ENCODE measurements at places on chromosomes 3 and 15.

GRCh38 chr3:194185221-194185620 lies 49.3 kb downstream of the HES1 start:
- no peak for DNase-seq

- DNase-seq, result no peak
Observed at GRCh38 chr15:57495041-57495440, 96.7 kb upstream of the MYZAP start.

- no peak for DNase-seq
Observed at GRCh38 chr3:144053121-144053520, 81.5 kb downstream of the DIPK2A start.

DNA sequence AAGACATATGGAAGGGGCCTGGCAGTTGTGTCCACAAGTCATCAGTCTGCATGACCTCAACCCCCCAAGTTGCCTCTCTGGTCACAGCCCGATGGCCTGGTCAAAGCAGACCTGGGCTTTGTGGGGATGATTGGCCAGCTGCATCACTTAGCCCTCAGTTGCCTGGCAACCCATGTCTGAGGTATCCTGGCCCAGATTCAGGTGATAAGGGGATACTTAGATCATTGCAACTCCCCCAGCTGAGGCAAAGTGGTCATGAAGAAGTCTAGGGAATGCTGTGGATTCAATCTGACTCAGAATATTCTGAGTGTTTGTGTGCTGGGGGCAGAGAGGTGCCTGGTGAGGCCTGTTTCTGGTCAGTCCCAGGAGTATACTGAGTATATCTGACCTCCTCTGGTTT lies 5.0 kb downstream of the GPR156 start:
- no peak for DNase-seq

DNA sequence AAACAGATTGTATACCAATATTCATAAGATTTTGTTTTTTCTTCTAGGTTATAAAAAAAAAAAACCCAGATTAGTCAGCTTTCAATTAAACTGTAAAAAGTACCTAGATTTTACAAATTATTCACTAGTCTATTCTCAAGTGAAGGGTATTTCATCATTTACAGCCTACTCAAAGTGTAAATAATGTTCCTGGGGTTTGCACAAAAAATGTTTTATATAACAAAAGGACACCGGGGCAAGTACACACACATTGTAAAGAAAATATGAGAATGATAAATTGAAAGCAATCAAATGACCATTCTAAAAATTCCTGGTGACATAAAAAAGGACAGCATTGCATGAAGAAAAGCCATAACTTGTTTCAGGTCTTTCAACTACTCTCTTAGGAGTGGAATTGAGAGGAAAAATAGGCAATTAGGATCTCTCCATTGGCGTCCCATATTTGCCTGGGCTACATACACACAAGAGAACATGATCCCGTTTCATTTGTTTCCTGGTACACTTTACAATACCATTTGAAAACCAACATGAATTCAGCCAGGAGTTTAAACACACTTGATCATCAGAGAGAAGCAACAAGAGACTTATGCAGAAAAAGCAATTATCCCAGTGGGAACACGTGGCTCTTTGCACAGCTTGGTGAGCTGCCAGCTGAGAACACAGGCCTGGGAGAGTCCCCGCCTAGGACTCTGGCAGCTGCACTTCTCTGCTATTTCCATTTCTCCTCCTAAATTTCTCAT lies 1039.2 kb downstream of the ROBO1 start:
- no peak for DNase-seq

DNA sequence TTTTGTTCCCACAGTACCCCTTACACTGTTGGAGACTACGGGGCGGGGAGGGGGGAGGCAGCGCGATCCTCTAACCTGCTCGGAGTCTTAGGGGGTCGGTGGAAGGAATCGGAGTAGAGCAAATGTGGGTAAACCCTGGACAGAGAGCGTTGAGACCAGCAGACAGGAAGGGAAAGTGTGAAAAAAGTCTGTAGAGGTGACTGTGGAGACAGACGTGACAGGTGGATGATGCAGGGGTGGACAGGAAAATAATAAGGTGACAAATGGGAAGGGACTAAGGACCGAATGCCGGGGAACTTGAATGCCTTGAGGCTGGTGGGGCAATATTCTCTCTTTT lies 424 bp downstream of the EAF2 start:
- no peak for DNase-seq

DNA sequence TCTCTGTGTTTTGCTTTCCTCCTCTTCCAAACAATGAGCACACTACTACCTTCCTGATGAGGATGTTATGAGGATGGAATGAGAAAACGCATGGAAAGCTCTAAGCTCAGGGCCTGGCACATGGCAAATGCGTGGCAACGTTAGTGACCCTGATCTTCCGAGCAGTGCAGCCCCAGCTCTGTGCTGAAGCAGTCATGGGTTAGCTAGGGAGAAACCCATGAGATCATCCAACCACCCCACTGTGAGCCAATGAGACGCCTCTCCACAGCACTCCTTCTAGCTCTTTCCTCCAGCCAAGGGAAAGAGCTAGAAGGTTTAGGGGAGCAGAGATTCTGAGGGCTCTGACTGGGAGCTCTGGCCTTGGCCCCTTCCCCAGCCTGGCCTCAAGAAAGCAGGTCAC lies 4.5 kb downstream of the CPN2 start:
- no peak for DNase-seq

DNA sequence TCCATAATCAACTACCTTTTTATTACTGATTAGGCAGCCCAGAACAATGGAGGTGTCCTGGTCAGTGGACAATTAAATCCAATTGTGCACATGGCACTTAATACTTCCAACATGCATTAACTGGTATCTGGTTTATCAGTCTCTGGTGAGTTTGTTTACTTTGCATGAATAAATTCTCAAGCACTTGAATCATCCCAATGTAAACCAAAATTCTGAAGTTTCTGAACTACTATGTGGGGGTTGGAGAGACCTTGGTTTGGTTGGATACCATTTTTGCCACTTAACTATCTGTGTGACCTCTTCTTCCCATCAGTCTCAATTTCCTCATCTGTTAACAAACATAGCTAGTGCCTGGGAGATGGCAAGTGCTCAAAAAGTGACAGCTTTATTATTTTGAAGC lies 70.5 kb upstream of the MAP4 start:
- no peak for DNase-seq

DNA sequence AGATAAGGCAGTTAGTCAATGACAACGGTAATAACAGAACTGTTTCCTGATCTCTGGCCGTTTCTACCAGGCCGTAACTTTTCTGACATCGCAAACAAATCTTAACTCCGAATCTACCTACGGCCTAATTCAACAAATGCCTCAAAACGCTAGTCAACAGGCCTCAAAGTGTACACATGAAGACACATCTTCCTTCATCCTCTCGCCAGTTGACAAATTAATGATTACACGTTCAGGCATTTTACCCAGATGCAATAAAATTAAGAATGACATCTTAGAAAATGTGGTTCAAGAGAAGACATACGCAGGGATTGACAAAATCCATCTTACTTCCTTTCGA lies 1.5 kb downstream of the SFMBT1 start:
- no peak for DNase-seq

DNA sequence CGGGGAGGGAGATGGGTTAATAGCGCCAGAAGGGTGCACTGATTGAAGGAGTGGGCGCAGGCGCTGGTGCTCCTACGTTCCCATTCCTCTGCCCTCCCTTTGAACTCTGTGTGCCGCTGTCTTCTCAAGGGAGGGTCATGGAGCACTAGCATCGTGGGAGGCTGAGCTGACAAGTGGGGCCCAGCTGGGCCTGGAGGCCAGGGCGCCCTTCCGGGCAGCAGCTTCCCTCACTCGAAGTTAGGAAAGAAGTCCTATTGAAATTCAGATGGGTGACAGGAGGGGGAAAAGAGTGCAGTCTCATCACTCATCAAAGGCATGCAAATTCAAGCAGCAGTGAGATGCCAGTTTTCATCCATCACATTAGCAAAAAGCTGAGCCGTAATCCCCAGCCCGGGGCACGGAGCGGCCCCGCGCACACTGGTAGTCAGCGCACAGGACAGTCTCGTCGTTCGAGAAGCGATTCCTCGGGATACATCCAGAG lies 128.2 kb downstream of the LRRK1 start:
- DNase-seq, result no peak

GRCh38 chr3:14452740-14453710 lies 50.6 kb downstream of the SLC6A6 start:
- DNase-seq, result no peak

GRCh38 chr15:31591908-31592307 lies 265.3 kb downstream of the KLF13 start:
- DNase-seq, result no peak

GRCh38 chr3:87541723-87542122 lies 265.3 kb upstream of the POU1F1 start:
- DNase-seq, result no peak

- no peak for DNase-seq
Observed at GRCh38 chr3:156102267-156102931, 18.0 kb upstream of the KCNAB1 start.

DNA sequence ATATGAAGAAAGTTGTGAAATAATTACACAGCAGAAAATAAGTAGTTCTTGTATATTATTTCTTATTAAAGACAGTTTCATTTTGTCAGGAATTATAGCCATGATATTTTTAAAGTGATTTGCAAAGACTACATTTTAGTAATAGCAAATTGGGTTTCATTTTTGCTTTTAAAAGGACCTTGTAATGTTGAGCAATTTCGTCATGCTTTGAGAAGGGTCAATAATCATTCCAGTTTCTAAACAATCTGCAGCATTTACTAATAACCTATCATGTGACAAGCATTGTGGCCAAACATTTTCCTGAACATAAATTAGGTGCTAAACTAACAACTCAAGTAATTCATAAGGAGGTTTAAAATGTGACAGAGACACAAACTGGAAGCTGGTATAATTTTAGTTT lies 214.4 kb upstream of the CBLB start:
- DNase-seq, result no peak

DNA sequence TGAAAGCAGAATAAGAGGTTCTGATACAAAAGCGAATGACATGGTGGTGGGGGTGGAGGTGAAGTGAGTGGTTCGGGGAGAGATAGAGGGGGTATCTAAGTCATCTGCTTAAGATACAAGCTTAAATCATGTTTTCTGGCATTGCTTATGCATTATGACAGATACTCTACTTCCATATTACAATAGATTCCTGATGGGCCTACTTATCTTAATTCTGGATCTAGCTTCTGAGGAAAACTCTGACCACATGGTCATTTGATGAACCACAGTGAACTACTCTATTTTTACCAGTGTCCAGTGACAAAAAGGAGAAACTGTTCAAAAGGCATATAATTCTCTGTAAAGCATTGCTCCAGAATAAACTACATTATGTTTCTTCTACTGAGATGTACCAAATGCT lies 673.7 kb upstream of the CCDC54 start:
- no peak for DNase-seq

GRCh38 chr3:102599819-102600576 lies 165.2 kb downstream of the ZPLD1 start:
- no peak for DNase-seq

DNA sequence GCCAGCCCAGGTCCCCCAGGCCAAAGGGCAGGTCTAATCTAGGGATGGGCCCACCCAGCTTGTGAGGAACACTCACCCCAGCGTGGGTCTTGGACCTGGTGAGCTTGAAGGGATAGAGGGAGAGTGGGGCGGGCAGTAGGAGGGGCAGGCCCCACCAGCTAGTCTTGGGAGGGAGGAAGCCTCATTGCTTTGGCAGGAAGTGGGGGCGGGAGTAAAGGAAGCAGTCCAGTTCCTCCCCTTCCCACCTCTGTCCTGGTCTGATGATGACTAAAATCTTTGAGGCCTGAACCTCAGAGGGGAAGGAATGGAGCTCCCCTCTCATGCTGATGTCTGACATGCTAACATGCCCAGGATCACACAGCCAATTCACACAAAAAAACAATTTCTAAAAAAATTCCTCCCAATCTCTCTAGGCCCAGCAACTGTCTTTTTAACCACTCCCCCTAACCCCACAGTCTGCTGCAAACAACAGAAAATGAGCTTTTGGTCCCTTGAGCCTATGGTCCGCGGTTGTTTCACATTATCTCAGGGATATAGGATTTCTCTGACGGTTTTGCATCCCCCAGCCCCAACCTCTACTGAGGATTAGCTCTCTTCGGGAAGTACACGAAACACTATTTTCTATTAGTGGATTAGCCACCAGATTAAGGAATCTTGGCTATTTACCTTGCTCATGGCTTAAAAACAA lies 30.7 kb upstream of the DUSP7 start:
- DNase-seq, result no peak

- DNase-seq, result no peak
Observed at GRCh38 chr15:59159210-59159609, 47.4 kb upstream of the LDHAL6B start.

DNA sequence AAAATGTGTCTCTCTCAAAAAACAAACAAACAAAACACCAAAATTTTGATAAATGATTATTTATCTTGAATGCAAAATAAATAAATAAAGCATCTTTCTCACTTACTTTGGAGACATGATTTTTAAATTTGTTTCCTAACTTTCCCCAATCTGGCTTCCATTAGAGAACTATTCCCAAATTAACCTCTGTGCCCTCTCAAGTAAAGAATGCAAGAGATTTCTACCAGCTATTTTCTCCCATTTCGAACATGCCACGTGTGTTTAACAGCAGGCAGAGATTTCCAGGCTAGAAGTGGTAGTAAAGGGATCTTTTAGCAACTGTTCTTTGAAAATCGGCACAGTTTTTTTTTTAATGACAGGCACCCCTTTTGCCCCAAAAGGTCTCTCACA lies 269.1 kb downstream of the SHQ1 start:
- DNase-seq, result no peak

DNA sequence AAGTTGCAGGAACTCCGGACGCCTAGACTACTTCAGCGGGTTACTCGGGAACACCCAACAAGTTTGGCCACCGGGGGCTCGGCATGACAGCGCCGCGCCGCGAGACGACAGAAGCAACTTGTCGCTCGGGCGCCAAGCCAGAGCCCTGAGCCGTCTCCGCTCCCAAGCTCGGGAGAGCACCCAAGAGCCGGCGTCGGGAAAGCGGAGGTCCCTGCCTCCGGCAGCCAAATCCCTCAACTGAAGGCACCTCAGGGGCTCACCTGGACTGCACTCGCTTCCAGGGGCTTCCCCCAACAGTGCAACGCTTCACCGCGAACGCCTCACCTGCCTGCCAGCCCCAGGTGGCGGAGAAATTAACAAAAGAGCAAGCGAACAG lies 640 bp downstream of the MB21D2 start:
- DNase-seq, result peak; percentile 46

DNA sequence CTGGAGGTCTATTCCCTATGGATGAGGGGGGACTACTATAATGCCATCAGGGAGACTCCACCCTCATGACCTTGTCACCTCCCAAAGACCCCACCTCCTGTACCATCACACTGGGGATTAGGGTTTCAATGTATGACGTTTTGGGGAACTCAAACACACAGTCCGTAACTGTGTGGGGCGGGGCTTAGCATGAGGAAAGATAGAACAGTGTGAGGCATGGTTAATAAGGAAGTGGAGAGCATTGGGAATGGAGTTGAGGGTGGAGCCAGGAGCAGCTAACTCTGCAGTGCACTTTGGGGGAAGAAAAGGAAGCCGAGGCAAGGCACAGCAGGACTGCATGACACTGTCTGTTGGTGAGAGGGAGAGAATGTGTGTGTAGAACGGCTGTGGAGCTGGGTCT lies 90.9 kb upstream of the AGBL1 start:
- no peak for DNase-seq

GRCh38 chr3:12444582-12445471 lies 39.5 kb upstream of the TSEN2 start:
- DNase-seq, result no peak

GRCh38 chr3:169430707-169431404 lies 232.7 kb downstream of the MECOM start:
- no peak for DNase-seq
